ENCODE measurements at places on chromosomes 12 and 14. TPM values are rescaled to one million over a fixed set of nuclear protein-coding genes. Genes with fewer than 3 reads are reported as not detected.
A peak's percentile ranks its signal among the peaks of the same experiment; 100 is the strongest.

DNA sequence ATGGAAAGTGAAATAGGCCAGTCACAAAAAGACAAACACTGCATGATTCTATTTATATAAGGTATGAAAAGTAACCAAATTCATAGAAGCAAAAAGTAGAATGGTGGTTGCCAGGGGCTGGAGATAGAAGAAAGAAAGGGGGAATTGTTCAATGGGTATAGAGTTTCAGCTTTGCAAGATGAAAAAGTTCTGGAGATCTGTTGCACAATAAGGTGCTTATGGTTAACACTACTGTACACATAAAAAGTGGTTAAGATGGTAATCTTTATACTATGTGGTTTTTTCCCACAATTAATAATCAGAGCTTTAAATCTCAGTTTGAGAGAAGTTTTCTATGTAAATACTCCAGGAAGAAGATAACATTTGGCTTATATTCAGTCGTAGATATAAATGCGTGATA lies 73.4 kb downstream of the SLC38A4 start:
- DNase-seq = no peak

DNA sequence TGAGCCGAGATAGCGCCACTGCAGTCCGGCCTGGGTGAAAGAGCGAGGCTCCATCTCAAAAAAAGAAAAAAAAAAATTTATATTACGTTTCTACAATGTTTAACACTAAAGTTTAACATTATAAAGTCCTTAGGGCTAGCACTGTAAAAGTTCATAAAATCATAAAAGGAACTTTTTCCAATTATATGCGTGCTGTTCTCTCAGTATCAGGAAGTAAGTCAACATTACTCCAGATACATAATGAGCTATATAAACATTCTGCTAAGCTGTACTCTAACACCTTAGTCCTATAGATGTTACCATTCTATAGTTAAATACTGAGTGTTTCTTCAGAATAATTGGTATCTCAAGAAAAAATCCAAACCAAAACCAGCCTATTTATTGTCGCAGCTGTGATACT lies 32.6 kb downstream of the SLC41A2 start:
- DNase-seq = no peak

DNA sequence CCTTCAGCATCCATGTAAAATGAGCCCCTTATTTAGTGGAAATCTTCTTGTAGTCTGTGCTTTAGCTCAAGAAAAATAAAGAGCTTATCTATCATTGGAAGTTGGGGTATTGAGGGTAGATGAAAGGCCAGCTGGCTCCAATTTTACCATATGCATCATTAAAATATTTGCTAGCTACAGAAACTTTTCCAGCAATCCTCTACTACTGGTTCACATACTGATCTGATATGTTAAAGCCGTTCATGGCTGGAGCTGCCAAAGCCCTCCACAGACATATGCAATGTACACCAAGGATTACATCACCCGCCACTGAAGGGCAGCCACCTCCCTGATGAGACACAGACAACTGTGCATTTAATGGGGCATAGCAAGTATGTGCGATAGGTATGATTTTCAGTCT lies 1205.3 kb downstream of the GALC start:
- DNase-seq = no peak

The SERPINA6 gene
- not detected for total RNA-seq

DNA sequence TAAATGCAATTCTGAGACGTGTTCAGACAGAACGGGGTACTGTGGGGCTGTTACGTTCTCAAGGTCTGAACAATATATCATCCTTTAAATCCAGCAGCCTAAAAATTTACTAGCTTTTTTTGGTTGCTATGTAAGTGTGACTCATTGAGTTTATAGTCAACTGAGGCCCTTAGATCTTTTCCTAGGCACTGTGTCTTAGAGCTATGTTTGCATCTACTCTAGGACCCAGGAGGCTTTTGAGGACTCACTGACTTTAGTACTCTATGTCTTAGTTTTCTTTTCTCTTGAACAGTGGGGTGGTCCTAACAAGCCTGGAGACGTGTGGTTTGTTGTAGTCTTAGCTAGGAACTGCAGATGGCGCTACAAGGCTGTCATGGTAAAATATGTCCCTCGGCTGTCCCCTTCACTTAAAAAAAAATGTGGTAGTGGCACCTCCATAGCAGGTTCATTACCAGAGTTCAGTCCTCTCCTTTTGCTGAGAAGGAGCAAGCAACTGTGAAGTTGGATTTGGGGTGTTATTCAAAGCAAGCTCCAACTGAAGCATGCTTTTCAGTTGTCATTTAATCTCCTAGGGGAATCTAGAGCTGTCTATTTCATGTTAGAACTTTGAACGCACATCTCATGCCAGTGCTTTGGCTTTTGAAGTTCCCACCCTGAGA lies 8.7 kb upstream of the SPATS2 start:
- DNase-seq = peak; percentile 84

GRCh38 chr12:40254455-40255085 lies 29.8 kb downstream of the LRRK2 start:
- DNase-seq = no peak

The C12orf56 gene
- not detected for total RNA-seq

DNA sequence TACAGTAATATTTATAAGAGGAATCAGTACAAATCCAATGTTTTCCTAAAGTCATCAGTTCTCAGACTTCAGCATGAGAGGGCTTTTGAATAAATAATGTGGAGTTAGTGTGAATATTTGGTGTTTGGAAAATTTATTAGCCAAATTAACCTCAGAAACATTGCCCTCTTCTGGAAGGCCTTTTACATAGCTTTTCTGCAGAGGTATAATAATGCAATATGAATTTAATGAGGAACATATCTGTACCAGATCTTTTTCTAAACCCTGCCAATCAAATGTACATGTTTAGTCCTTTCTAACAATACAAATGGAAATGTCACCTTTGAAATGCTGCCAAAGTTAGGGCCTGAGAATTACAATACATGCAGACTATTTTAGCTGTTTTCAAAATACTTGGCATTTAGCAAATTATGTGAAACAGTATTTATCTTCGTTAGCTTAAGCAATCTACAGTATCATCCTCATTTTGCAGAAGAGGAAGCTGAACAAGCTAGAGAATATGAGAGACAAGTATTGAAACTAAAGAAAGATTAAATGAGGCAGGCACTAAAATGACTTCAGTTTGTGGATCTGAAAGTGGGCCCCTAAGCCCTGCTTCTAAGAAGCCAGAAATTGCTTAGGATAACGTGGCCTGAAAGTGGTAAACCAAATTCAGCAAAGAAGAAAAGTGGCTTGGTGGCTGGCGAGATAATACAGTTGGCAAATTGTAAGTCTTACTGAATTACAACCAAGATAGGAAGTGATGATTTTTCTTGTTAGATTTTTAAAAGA lies 60.4 kb upstream of the MANSC4 start:
- no peak for DNase-seq

- no peak for DNase-seq
Observed at GRCh38 chr14:100837805-100838350, 12.0 kb downstream of the MEG3 start.

GRCh38 chr14:89276424-89276975 lies 140.5 kb downstream of the FOXN3 start:
- no peak for DNase-seq

DNA sequence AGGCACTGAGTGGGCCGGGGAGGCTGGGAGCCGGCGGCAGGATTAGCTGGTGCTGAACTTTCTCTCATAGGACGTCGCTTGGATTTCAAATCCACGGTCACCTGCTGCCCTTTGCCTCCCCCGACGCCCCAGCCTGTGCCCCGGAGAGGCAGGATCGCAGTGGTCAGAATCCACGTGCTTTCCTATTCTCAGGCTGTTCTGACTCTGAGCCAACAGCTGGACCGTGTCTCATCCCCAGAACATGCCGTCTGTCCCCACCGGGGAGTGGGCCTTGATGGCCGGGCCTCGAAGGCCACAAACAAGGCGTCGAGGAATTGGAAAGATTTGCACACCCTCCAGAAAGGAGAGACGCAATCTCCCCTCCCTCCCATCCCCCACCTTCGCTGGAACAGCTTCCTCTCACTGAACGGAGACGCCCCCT lies 18.5 kb upstream of the MLXIP start:
- DNase-seq = no peak

The SPATS2 gene
- total RNA-seq = 74.2 TPM

Data from HCT116 (cell line).